ENCODE measurements at places on chromosomes 7 and 10. TPM values are rescaled to one million over a fixed set of nuclear protein-coding genes. Genes with fewer than 3 reads are reported as not detected.

Gene TAC1
- 18.9 TPM for total RNA-seq

Gene HGF
- 4.9 TPM for total RNA-seq

Gene SLC16A9
- total RNA-seq, result 18.2 TPM

Gene CALU
- 134 TPM for total RNA-seq

- no peak for DNase-seq
These were observed 489.0 kb downstream of the GATA3 start for GRCh38 chr10:8543361-8544056.

- no peak for DNase-seq
These were observed 178.0 kb upstream of the FRMD4A start for GRCh38 chr10:14508725-14509124.

DNA sequence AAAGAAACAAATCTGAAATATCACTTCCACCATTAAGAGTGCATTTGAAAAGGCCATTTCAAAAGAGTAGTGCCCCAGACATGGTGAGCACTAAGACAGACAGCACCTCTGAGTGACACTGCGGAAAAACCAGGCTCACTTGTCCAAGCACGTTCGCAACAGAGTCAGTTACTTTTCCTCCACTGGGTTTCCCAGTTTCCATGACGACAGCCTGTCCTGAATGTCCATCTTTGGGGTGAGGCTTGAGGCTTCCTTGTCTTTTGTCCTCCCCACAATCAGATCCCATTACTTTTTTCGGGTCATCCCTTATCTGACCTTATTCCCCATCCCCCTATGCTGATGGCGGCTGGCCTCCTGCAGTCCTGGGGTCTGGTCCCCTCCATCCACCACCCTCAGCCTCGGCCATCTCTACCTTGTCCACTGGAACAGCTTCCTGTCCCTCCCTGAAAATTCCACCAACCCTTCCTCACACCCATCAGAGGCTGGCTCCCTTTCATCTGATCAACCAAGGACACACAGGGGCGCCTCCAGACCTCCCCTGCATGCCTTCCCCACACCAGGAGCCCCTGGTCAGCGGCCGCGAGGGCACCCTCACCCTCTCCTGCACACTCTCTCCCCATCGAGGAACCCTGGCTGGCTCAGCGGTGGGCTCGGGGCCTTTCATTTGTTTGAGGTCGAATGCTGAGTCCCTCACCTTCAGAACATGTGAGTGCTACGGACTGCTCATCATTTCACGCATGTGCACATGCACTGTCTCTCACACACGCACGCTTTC, 363.6 kb downstream of the DNAJB6 start:
- DNase-seq, result peak; percentile 42

GRCh38 chr10:89364531-89364930, 13.3 kb upstream of the IFIT1B start:
- DNase-seq, result no peak

GRCh38 chr10:25701652-25702051, 232.4 kb upstream of the MYO3A start:
- no peak for DNase-seq

DNA sequence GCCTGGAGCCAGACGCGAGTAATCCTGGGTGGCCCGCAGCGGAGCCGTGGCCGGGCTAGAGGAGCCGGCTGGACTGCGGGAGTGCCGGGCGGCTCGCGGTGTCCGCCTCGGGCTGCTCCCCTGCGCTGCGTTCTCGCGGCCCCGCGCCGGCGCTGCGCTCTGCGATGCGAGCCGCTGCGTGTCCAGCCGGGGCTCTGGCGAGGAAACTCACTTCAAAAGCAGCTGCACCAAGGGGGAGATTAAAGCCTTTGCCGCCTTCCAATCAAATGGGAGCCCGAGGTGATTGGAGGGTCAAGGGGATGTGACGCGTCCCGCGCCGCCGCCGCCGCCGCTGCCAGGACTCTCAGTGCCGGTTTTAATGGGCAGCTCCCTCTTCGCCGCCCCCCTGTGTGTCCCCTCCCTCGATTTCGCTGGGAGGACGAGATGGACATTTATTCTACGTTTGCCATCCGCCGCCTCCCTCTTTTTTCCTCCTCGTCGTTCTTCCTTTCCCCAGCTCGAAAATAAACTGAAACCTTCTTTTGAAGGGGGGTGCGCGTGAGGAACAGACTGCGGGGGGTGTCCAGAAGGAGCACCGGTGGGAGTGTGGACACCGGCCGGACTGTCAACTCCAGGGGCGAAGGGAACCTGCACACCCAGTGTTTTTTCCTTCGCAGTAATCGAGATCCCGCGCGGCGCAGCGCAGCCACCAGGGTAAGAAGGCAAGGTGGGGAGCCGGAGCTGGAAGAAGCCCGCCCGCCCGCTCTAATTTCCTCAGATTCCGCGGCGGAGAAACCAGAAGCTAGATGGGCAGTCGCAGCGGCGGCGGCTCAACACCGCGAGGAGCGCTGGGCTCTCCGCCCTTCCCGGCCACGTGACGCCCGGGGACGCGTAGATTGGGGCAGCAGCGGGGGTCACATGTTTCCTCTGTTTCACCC, at the start of gene ZNF503:
Gene ZNF503, minus strand, starts transcription at position 196 of the 917 bp plus-strand sequence. CDS start 345 bp downstream, outside the sequence.
- peak; percentile 99 for DNase-seq

- no peak for DNase-seq
These were observed 107.8 kb downstream of the GALNT17 start for GRCh38 chr7:71239586-71240268.

- no peak for DNase-seq
These were observed 86.8 kb upstream of the SMNDC1 start for GRCh38 chr10:110391541-110391940.

GRCh38 chr10:131021246-131021895, 290.1 kb downstream of the TCERG1L start:
- DNase-seq, result no peak

- DNase-seq, result no peak
These were observed 1382.0 kb upstream of the CELF2 start for GRCh38 chr10:9635691-9636090.

- no peak for DNase-seq
These were observed 231.2 kb downstream of the FANK1 start for GRCh38 chr10:126127481-126128029.

GRCh38 chr7:129841465-129841864, 111.3 kb downstream of the UBE2H start:
- no peak for DNase-seq

DNA sequence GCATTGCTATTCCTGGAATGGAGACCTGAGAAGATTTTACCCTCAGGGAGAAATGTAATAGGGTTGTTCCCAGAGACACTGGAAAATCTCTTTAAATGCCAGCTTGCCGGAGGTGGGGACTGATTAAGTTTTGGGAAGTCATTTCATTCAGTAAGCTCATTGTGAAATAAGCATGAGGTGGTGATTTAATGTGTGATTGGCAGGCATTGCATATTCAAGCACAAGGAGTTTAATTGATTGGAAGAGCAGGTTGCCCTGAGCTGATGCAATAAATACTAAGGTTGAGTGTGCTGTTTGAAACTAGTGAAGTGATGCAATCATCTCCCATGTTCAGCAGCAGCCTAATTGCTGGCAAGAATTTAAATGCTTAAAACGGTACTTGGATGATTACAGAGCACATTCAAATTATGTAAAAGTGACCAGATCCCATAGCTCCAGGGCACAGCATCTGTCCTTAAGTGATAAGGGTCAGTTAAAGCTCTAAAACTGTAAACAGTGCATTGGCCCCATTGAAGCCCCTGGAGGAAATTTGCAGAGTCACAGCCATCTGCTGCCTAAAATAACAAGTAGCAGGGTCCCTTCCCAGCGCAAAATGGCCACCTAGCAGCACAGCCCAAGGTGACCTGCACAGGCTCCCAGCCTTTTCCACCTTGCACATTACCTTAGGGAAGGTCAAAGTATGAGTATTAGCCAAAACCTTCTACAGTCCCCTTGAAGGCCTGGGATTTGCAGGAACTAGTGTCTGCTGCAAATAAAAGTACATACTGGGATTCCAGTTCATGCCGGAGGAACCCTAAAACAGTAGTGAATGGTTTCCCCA, 92.1 kb downstream of the CCDC71L start:
- no peak for DNase-seq

- DNase-seq, result no peak
These were observed 10.1 kb downstream of the CNOT4 start for GRCh38 chr7:135499818-135500217.

DNA sequence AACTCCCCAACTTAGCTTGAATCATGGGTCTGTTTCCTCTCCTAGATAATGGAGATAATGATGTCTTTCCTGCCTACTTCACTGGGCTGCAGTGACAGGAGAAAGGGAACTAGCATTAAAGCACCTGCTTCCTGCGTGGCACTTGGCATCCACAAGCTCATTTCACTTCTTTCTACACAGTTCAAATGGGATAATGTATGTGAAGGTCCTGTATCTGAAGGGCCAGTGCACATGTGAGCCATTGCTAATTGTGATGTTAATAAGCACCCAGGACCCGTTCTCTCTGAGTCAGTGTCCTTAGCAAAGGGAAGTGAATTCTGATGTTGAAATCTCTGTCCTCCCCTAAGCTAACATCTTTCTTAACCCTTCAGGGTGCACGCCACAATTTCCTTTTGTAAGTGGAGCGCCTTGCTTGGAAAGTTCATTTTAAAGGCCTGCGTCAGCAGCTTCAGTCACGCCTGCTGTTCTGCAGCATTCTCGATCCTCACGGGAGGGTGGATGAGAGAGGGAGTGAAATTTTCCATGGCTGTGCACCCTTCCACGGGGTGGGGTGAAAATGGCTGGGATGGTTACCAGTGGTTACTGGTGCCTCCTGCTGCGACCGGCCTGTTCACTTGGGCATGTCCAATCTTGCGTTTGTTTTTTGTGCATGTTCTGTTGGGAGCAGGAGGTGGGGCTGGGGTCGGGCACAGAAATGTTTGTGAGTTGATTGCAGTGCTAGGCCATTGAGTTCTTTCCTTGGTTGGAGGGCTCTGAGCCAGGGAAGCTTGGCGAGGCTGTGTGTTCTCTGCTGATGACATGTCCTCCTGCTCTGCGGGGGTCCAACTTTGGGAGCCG, 59.2 kb downstream of the HK1 start:
- DNase-seq, result no peak

DNA sequence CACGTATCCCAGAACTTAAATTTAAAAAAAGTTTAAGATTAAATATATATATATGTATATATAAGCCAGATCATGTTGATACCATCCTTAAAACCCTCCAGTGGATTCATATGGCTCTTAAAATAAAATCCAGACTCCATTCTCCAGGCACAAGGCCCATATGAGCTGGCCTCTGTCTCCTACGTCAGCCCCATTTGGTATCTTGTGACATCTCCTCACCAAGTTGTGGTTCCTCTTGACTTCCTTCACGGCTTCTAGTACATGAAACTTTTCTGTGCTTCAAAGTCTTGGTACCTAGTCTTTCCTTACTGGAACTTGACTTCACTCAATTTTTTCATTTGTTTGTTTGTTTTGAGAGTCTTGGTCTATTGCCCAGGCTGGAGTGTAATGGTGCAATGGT, 61.3 kb downstream of the PRLHR start:
- DNase-seq, result no peak

DNA sequence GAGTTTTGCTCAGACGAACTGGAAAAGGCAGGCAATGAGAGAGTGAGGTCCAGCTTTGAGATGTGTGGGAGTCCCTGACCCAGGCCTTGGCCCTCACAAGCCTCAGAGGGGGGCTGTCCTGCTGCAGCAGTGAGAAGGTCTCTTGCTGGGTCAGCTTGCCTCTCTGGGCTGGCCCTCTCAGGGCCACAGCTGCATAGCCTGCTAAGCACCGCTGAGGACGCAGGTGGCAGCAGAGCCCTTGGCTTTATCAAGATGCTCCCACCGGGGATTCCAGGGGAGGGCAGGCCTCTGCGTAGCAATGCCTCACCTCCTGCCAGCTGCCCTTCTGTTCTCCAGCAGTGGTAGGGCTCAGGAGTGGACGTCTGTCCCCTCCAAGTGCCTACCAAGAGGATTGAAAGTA, 128.7 kb downstream of the COBL start:
- DNase-seq, result no peak

- no peak for DNase-seq
These were observed 614.7 kb downstream of the PARD3 start for GRCh38 chr10:34200355-34200901.

DNA sequence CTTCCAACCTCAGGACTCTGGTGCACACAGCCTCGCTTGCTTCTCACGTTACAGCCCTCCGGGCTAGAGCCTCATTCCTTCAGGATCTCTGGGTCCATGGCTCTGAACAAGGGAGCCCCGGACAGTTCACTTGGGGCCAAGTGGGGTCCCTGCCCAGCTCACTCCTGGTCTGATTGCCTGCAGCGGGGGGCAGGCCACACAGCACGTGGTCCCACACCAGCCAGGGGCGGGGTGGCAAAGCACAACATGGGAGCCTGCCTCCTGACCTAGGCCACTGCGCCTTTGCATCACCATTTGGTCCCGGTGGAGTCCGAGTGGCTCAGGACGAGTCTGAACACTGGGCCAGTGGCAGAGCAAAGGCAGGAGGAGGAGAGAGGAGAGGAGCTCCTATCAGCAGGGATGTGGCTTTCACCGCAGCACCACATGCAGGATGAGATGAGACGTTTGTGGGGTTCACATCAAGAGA, 13.4 kb upstream of the CRYGN start:
- DNase-seq, result peak; percentile 60

DNA sequence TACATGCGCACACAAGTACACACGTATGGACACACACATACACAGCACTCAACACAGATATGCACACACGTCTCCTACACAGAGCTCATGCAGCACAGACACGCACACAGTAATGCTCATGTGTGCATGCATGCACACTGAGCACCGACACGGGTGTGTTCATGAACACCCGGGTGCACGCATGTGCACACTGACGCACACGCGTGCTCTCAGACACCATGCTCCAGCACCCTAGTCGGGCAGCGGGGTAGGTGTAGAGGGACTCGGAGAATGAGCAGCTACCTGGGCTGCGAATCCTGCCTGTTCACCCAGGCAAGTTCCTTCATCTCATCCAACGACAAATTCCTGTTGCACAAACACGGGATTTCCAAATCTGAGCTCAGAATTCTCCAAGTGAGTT, 184.7 kb downstream of the MAD1L1 start:
- DNase-seq, result no peak

- DNase-seq, result no peak
These were observed 23.7 kb downstream of the UMAD1 start for GRCh38 chr7:7664291-7664690.

GRCh38 chr7:19560111-19560883, 148.5 kb downstream of the POLR1F start:
- no peak for DNase-seq

DNA sequence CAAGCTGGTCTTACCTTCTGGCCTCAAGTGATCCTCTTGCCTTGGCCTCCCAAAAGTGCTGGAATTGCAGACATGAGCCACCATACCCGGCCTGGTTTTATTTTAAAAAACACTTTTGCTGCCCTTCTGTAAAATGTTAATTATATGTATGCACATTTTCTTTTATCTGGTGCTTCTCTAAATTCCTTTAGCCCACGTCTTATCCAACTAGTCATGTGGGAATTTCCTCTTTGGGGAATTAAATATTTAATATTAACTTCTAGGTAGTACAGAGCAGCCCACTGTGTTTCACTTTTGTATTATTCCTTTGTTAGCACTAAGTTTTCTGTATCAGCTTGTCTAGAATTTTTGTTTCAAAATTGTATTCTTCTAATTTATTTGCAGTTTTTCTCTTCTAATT, 181.7 kb upstream of the KAT6B start:
- no peak for DNase-seq

DNA sequence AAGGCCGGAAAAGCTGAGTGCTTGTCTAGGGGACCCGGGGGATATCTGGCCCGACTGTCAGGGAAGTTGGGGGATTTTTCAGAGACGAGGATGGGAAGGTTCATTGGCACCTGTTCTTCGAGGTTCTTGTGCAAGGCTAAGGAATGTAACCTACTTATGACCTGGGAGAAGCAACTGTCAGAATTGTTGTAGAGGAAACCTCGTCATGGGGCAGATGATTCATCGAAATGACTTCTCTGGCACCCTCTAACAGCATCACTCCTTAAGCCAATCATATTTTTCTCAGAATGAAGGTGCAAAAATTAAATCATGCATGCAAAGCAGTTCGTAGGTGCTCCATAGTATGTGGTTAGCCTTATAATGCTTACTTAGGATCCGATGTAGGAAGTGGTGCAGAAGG, 58.6 kb downstream of the PLXDC2 start:
- no peak for DNase-seq

Data from type B pancreatic cell (in vitro differentiated cells).